ENCODE measurements at places on chromosomes 6 and 20.
A peak's percentile ranks its signal among the peaks of the same experiment; 100 is the strongest.

DNA sequence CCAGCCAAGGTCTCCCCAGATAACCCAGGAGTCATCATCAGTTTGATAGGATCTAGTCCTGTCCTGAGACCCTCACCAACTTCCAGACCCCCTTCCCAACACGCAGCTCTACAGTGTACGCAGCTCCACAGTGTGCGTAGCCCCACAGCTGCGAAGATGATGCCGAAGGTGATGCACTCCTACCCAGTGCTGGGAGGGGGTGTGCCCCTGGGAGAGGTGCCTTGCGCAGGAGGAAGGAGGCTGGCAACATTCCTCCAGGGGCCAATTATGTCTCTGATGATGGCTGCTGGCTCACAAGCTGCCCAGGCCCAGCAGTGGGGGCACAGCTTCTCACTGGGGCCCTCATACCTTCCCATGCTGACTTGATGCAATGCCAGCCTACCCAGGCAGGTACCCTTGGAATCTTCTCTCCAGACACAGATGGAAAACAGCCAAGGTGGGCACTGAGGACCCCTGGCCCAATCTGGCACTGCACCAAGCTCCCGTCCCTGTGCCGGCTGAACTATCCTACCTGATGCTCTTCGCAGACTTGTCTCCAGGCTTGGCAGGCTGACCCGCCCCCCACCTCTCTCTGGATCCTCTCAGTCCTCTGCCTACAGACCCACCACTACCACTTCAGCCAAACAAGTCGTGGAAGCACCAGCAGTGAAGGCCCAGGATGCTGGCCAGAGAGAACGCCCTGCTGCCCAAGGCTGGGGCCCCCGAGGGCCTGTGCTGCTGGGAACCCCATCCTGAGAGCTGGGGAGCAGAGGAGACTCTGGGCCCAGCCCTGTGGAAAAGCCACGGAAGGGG, 1.4 kb downstream of the ZNF512B start:
- no peak for DNase-seq

- no peak for DNase-seq
Measured at GRCh38 chr20:14559612-14560011, 222.2 kb upstream of the FLRT3 start.

GRCh38 chr6:22497276-22497675, 72.1 kb upstream of the HDGFL1 start:
- DNase-seq: no peak

- no peak for DNase-seq
Measured at GRCh38 chr6:157631838-157632614, 191.0 kb upstream of the SNX9 start.

GRCh38 chr6:107059606-107060005, 31.6 kb downstream of the MTRES1 start:
- DNase-seq: no peak

DNA sequence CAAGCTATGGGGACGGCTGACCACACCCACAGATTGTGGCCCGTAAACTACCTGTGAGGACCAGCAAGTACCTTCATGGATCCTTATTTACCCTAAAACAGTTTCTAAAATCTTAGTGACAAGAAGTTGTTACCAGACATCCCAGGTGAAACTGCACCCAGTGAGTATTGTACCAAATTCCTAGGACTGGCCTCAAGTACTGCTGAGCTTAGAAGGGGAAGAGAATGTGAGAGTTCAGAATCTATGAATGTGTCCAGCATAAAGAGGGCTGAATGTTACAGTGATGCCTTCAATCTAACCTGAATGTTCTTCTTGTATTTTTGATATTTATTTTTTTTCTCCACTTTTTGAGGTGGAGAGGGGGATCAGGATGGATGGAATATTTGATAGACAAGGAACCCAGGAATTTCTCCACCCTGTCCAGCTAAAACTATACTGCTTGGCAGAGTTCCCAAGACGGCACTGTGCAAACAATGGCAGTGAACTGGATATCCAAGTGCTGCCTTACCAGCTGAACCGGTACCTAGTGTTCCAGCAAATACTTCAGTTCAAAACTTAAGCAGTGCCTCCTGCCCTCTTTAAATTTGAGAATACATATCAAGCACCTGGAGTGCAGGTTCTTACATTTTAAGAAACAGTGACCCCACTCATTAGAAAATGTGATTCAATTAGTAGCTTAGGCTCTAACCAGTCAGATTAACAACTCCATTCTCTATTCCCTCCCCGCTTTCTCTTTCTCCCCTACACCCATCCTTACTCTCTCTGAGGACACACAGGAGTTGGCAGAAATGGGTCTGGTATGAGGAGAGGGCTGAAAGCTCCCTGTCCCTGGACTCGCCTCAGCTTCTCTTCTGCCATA, 427.3 kb upstream of the FLRT3 start:
- DNase-seq: no peak

GRCh38 chr6:52982680-52983079, 12.4 kb downstream of the GSTA4 start:
- DNase-seq: no peak

GRCh38 chr6:119280668-119281067, 68.9 kb downstream of the MAN1A1 start:
- no peak for DNase-seq

DNA sequence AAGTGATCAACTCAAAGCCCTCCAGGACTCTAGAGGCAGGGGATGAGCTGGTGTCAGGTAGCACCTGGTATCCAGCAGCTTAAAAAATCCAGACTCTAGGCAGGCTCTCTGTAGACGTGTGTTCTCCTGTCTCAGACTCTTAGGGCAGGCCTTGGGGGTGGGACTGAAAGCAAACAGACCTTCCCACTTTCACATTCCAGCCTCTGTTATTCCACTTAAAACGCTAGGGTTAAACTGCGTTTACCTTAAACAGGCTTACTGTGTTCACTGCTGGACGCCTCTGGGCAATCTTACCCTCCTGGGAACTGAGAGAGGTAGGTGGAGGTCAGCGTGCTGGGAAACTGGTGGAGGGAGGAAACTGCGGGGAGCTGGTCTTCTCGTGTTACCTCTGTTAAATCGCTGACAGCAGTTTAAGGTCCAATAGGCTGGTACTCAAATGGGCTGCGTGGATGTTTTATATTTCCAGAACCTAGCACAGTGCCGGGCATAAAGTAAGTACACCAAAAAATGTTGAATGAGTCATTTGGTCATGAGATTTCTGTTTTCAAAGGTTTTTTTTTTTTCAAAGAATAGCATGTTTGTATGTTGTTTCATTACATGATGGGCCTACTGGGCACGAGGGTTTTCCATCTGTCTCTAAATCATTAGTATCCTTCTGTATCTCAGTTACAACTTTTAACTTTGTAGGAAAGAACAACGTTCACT, at the start of gene GCNT2:
Gene GCNT2 (plus strand): TSS at position 248 of the 705 bp plus-strand sequence. CDS start 7,561 bp downstream, outside the sequence.
- DNase-seq: no peak

- DNase-seq: no peak
Measured at GRCh38 chr6:156691018-156691417, 86.2 kb upstream of the ARID1B start.

- no peak for DNase-seq
Measured at GRCh38 chr6:162017536-162017935, 710.0 kb downstream of the PRKN start.

GRCh38 chr20:32434434-32434833, 76.3 kb downstream of the ASXL1 start:
- no peak for DNase-seq

- no peak for DNase-seq
Measured at GRCh38 chr6:147285087-147285855, 81.1 kb downstream of the STXBP5 start.

DNA sequence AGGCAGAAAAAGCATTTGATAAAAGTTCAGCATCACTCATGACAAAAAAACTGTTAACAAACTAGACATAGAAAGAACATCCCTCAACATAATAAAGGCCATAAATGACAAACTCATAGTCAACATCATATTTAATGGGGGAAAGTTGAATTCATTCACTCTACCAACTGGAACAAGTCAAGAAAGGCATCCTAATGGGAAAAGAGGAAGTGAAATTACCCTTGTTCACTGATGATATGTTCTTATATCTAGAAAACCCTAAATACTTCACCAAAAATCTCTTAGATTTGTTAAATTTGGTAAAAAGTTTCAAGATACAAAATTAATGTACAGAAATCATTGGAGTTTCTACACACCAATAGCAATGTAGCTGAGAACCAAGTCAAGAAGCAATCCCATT, 48.9 kb downstream of the GGTLC1 start:
- DNase-seq: no peak

DNA sequence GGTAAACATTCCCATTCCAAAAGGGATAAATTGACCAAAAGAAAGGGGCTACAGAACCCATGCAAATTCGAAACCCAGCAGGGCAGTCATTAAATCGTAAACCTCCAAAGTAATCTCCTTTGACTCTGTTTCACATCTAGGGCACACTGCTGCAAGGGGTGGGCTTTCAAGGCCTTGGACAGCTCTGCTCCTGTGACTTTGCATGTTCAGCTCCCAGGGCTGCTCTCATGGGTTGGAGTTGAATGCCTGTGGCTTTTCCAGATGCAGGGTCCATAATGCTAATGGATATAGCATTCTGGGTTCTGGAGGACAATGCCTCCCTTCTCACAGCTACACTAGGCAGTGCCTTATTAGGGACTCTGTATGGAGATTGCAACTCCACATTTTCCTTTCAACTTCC, 211.9 kb upstream of the MANEA start:
- DNase-seq: no peak

- no peak for DNase-seq
Measured at GRCh38 chr6:41455818-41456217, 90.4 kb upstream of the FOXP4 start.

GRCh38 chr6:128071212-128071611, 170.4 kb upstream of the THEMIS start:
- DNase-seq: no peak

DNA sequence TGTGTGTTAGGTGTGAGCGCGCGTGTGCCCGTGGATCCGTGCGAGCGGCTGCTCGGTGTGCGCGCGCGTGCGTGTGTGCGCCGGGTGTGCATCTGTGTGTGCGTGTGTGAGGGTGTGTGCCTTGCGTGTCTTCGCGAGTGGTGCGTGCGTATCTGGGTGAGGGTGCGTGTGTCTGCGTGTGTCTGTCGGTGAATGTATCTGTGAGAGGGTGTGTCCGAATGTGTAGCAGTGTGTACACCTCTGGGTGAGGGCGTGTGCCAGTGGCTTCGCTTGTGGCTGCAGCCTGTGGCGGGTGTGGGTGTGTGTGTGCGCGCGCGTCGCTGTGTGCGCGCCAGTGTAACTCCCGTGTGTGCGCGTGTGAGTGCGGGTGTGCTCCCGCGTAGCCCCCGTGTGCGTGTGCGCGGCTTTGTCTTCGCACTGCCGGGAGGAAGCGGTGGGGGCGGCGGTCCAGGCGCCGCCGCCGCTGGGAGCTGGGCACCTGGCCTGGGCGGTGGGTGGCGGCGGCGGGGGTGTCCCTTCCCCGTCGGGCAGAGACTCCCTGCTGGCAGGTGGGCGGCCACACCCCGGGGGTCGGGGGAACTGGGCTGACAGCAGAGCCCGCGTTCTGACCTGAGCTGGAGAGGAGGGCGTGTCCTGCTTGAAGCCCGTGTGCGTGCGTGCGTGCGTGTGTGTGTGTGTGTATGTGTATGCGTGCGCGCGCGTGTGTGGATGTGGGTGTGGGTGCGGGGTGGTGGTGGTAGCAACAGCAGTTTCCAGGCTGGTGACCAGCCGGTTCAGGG, 61.3 kb upstream of the EPB41L1 start:
- DNase-seq: peak; percentile 34

DNA sequence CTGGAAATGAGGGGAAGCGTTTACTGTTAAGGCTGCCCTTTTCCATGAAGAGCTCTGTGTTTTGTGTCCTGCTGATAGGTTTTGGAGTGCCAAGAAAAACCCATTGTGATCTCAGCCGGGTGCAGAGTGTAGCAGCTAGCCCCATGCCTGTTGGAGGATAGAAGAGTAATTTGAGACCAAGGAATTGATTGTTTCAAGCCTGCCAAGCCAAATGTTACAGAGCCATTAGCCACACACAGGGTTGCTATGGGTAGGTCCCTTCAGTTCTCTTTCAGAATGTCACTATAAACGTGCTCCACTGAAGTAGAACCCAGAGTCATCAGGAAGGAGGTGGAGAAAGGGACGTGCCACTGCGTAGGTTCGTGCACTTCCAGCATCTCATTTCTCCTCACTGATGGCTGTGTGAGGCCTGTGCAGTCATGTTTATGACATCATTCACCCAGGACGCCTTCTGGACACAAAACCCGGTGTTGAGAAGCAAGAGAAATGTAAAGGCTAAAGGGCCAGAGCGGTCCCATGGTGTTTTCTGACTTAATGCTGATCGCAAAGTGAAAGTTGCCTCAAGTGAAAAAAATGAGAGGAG, 6.6 kb downstream of the GMPR start:
- DNase-seq: no peak

DNA sequence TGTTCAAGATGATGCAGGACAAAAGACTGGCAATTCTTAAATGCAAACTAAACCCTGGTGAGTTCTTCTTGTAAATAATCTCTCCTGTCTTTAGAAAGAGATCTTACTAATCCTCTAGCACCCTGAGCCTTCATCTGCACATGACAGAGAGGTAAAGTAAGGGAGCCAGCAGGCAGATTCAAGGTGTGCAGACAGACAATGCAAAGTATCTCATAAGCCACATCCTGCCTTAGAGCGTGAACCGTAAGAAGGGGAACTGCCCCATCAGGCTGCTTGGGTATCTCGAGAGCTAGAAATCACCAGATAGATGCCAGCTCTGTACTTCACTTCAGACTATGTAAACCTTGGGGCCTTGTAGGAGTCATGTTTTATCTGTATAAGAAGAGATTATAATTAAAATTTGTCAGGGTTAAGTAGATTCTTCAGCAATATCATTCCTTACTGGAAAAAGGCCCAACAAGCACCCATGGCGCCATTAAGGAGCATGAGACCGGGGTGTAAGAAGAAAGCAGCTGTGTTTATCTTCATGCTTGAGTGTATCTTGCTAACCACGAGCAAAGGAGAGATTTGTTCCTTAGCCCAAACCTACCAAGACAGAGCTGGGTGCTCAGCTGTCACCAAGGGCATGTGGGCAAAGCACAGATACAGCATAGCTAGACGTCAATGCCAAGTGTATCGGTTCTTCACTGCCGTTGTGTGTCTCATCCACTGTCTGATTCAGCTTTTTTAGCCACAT, 24.4 kb downstream of the CNR1 start:
- no peak for DNase-seq

DNA sequence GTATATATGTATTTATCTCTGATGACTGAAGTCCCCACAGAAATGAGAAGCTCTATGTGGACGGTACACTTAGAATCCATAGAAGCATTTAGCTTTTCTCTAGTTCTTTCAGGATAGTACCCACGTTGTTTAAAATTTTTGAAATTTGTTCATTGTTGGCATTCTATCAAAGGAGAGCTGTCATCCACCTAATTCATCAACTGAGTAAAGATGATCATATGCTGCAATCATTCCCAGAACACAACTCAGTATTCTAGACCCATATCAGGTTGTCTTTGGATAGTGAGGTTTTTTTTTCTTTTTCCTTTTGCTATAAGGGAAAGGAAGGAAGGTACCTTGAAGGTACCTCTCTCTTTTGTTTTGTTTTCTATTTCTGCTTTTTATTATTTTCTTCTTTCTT, 9.3 kb downstream of the SERAC1 start:
- DNase-seq: no peak

GRCh38 chr6:8047541-8048292, 16.5 kb downstream of the BLOC1S5 start:
- no peak for DNase-seq

- no peak for DNase-seq
Measured at GRCh38 chr6:157593596-157593995, 212.6 kb downstream of the ZDHHC14 start.

GRCh38 chr20:60057123-60057865, 99.1 kb downstream of the CDH26 start:
- peak; percentile 79 for DNase-seq

Measured in activated CD4-positive, alpha-beta memory T cell treated with anti-CD3 and anti-CD28 coated beads, Interleukin-2, amount 10 ng/mL, durations not matched to agents 7 days and 5 days (primary cell).